ENCODE measurements at places on chromosomes 1 and 21.
A peak's percentile ranks its signal among the peaks of the same experiment; 100 is the strongest.

DNA sequence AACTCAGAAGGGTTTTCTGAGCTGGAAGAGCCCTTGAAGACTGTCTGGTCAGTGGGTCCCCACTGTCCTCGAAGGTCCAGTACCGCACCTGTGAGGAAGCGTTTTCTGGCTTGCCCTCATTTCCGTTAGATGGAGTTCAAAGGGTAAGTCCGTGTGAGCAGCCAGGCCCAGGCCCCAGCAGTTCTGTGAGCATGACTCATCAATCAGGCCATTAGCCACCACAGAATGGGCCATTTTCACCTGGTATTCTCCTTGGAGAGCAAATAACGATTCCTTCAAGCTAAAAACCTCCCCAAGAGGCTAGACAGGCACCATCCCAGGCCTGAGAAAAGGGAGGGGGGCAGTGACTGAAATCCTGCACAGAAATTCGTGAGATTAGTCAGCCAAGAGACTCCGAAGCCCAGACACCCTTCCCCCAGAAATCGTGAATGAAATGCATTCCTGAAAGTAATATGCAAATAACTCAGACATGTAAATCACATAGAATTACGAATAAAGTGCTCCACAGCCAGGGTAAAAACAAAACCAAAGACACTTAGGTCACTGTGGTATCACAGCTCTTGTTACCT is 66.0 kb downstream of the BCAR3 start:
- DNase-seq, result peak; percentile 46

DNA sequence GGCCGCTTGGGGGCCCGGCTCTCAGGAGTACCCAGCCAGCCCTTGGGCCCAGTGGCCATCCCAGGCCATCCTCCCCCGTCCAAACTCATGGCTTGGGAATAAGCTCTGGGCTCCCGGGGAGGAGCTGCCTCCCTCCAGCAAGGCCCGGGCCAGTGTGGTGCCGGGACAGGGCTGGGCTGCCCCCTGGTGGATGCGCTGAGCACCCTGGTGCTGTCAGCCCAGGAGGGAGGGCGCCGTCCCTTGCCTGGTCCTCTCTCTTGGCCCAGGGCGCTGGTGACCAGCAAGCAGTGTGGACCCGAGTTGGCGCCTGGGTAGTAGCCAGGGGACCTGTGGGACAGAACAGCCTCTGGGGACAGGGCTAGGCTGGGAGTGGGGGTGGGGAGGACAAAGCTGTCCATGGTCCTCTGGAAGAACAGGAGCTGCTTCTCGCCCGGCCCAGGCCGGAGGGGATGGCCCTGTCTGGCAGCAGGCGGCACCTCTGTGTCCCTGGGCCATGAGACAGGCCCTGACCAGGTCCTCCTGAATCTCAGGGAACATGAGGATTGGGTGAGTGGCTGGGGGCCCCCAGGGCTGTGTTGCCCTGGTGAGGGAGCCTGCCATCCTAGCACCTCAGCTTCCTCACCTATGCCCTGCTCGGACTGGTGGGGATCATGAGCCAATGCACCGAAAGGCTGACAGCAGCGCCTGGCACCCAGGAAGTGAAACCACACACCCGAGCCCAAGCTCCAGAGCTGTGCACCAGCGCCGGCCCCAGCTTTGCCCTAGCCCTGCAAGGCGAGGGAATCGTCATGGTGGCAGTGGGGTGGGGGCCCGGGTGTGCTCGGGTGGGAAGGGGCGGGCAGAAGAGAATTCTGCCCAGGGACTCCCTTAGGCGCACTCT is 9.4 kb downstream of the MORN1 start:
- peak; percentile 79 for DNase-seq

GRCh38 chr1:206784471-206784903 is 12.2 kb upstream of the IL10 start:
- DNase-seq, result peak; percentile 69

DNA sequence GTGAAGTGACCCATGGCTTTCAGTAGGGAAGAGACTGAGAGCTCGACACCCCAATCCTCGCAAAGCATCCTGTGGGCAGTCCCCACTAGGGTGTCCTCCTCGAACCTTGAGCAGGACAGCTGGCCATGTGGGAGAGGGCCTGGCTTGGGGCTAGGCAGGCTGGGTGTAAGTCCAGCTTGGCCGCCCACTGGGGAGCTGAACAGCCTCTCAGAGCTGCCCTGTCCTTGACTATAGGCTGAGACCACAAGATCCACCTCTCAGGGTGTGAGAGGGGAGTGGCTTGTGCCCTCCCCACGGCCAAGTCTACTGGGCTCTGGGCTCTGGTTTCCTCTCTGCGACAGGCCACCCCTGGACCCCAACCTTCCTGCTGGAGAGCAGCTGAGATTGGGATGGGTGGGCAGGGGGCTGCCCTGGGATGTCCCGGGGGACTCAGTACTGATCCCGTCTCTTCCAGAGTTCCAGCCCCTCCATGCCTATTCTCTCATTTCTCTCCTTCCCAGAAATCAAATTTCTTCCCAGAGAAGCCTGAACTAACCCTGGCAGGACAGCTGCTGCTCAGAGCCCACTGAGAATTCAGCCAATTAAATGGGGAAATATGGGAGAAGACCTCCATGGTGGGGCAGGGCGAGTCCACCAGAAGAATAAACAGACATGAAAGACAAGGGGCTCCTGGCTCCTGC is 282.9 kb downstream of the PTPRU start:
- no peak for DNase-seq

DNA sequence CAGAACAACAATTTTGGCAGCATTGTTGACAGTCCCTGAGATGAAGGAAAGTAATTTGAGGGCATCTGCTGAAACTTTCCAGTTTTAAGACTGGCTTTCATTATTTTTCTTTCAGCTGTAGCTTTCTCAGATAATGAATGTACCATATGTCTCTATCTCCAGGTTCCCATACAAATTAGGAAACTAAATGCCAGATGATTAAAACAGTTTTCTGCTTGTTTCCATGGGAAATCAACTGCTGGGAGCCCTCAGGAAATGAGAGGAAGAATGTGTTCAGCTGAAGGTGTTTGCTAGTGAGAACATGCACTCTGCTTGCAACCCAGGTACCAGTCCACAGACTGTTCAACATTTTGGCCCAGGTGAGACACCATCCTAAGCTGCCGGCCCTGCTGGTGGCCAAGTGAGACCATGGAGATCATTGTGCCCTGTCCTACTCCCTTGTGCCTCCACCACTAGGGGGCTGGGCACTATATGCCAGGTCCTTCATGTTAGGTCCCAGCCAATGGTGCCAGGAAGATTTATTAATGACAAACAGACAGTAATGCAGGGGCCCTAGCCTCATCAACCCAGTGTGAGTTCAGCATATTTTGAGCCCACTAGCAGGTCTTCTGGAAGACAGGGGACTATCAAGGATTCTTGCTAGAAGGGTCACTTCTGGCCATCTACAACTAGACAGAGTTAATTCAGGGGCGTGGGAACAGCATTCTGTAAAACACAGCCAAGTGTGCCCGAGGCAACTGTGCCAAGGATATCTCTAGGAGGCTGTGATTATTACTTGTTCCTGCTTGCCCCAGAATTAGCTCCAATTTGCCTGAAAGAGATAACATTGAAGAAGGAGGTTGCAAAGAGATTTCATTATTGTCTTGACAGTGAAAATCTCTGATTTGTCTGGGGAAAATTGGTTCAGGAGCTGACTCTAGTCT is 17.0 kb upstream of the LRRC8C start:
- DNase-seq, result no peak

GRCh38 chr1:41440321-41441085 is 44.0 kb downstream of the EDN2 start:
- no peak for DNase-seq

DNA sequence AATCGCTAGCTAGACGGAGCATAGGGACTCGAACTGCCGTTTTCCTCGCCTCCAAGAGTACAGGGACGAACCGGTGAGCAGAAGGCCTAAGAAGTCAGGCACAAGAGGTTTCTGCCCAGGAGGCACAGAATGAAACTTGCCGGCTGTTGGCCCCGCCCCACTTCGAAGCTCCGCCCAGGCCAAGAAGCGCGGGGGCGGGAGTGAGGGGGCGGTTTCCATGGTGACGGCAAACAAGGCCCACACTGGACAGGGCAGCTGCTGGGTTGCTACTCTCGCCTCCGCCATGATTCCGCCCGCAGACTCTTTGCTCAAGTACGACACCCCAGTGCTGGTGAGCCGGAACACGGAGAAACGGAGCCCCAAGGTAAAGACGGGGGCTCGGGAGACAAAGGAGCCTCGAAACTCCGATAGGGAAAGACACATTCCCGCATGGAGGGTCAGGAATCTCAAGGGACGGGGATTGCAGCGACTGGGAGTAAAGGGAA is at the start of gene DNALI1:
Gene DNALI1 (plus strand): TSS at position 229 of the 485 bp plus-strand sequence. CDS start 55 bp downstream, at position 284.
- peak; percentile 47 for DNase-seq

DNA sequence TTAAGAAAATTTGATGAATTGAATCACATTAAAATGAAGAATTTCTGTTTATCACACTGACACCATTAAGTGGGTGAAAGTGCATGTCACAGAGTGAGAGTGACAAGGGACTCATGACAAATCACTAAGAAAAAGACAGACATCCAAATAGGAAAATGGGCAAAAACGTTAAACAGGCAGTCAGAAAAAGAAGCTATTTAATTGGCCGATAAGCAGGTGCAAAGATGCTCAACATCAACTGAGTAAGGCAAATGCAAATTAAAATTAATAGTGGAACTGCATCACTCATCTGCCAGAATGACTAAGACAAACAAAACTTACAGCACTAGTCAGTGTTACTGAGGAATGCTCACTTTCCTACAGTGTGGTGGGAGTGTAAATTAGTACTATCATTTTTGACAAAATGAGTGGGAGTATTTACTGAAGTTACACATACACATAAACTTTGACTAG is 39.2 kb upstream of the RUNX1 start:
- DNase-seq, result no peak

- no peak for DNase-seq
These were observed 9.4 kb upstream of the ELAPOR1 start for GRCh38 chr1:109104364-109105151.

GRCh38 chr1:32201011-32201855 is 838 bp downstream of the CCDC28B start:
- DNase-seq, result peak; percentile 60

DNA sequence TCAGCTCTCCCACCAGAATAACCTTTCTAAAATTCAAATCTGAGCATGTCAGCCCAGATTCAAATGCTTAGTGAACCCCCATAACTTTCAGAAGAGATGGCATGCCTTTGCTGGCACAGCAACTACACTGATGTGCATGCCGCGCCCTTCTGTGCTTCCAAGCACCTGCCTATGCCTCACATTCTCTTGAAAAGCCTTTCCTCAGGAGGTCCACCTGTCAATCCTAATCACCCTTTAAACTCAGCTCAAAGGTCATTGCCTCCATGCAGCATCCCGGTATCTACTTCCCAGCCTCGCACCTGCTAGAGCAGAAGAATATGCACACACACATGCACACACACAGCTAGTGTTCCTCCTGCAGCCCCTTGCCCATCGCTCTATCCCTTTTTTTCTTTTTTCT is 5.2 kb upstream of the S100A2 start:
- no peak for DNase-seq

GRCh38 chr1:92298213-92298572 is 594 bp downstream of the GLMN start:
- DNase-seq, result no peak

DNA sequence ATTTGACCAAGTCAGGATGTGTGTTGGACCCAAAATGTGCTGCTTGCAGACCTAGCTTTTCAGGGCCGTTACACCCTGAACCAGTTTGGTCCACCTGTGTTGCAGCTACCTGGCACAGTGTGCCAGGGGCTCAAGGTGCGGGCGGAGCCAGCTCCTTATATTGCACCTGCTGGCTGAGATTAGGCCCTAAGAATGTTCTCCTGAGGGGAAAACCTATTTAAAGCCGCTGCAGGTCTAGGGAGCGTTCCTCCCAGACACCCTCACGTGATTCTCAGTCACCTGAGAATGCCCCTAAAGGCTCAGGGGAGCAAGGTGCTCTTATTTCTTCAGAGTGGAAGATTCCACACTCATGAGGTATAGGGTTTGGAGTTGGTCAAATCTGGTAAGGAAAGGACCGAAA is 12.0 kb downstream of the GSTM3 start:
- DNase-seq, result no peak

- DNase-seq, result no peak
These were observed 18.8 kb upstream of the ECE1 start for GRCh38 chr1:21308847-21309652.

GRCh38 chr1:59022799-59023198 is 239.0 kb upstream of the JUN start:
- no peak for DNase-seq

DNA sequence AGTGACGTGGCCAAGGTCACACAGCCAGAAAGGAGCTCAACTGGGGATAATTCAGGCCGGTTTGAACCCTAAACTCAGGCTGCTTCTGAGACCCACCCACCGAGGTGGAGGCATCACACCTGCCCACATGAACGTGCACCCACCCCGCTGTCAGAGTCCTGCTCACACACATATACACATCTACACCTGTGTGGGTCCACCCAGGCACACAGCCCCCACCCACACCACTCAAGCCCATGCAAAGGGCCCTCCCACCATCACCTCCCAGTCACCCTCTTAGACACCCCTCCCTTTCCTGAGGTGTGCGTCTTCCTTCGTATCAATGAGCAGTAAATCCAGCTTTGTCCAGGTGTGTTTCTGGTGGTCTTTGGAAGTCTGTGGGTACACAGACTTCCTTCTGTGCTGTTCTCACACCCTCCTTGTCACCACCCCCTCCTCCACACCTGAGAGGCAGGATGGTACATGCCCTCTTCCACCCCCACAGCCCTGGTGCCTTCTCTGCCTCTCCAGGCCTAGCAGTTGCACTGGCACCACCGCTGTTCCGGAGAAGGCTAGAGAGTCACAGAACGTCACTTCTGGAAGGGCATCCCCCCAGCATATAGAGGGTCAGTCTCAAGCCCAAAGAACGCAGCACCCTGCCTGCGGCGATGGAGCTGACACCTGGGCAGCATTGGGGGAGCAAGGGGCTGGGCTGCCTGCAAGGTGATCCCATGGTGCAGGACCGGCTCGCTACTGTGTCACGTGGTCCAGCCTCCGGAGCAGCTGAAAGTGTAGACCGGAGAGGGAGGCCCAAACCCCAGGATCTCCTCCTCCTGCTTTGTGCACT is 18.9 kb upstream of the FAM131C start:
- no peak for DNase-seq

- DNase-seq, result no peak
These were observed 44.2 kb downstream of the RPAP2 start for GRCh38 chr1:92343061-92343460.

DNA sequence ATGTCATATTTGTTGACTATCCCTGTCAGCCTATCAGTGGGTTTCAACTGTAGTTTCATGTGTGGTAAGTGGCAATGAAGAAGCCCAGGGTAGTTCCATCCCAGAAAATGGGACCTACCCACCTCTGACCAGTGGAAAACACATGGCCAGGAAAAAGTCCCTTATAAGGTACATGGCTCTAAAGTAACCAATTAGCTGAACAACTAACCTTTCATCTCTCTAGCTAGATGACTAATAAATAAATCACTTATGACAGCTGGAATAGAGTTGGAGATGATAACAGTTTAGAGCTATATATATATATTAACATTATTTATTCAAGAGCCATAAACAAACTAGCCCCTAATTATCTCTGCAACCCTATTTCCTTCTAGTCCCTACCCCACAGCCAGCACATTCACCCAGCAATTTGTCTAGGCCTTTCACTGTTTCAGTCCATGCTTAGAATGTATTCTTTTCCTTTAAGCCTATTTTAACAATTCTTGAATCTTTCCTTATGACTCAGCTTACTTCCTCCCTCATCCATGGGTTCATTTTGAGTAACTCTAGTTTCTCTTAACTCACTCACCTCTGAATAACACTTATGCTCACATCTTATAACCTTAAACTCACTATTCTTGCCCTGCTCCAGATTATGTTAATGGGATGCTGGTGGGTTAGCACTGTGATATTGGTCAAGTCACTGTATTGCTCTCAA is 83.7 kb downstream of the TNFSF18 start:
- no peak for DNase-seq

GRCh38 chr1:247453245-247453644 is 4.7 kb downstream of the OR2B11 start:
- no peak for DNase-seq

- no peak for DNase-seq
These were observed 3.6 kb downstream of the NRAS start for GRCh38 chr1:114712977-114713376.

Measured in activated CD4-positive, CD25-positive, alpha-beta regulatory T cell treated with anti-CD3 and anti-CD28 coated beads, Interleukin-2, amount 50 U/mL, for 72 hours (primary cell).